Stimulated activated CD8-positive, alpha-beta memory T cell treated with anti-CD3 and anti-CD28 coated beads, Interleukin-7, amount 100 ng/mL, for 4 hours (primary cell): ENCODE measurements at places on chromosomes 7 and 10.

- DNase-seq = no peak
Observed at GRCh38 chr10:89789188-89789877, 87.9 kb downstream of the KIF20B start.

GRCh38 chr7:42407833-42408232 lies 170.8 kb upstream of the GLI3 start:
- no peak for DNase-seq

DNA sequence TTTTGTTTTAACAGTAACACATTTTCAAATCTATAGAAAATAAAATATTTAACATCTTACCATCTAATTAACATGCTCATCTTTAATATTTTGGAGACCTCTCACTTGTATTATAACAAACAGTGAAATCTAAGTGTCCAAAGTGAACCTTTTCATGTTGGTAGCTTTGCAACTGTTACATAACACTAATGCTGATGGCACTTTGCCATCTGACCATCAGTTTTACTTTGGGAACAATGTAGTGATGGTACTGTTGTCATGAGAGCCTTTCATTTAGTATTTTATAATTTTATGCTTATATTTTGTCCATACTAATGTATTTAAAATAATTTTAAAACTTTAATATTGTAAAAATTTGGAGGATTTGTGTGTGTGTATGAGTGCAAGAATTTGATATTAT lies 1017.0 kb upstream of the KCND2 start:
- no peak for DNase-seq

- no peak for DNase-seq
Observed at GRCh38 chr7:35714407-35714806, 19.5 kb upstream of the HERPUD2 start.
